ENCODE measurements at places on chromosomes 7 and 10. TPM values are rescaled to one million over a fixed set of nuclear protein-coding genes. Genes with fewer than 3 reads are reported as not detected.

Gene KIAA1217
- not detected for polyA plus RNA-seq

GRCh38 chr7:97126483-97127171 lies 9.1 kb downstream of the SDHAF3 start:
- no peak for DNase-seq

GRCh38 chr7:105926131-105926530 lies 36.9 kb upstream of the CDHR3 start:
- DNase-seq = no peak

DNA sequence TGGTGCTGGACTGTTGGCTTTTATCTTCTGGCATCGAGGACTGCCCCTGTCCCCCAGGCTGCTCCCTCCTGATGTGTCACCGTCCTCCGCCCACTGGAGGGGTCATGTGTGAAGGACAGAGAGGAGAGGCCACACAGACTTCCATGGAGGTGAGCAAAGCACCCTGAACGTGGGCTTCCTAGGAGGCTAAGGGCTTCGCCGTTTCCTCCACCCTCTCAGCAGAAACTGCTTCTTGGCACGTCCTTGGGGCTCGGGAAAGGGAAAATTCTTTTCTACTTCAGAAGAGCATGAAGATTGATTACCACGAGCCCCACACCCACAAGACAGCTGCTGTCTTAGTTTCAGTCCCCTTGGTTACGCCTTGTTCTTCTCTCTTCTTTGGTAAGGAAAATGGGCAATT lies 218.2 kb downstream of the CCDC3 start:
- no peak for DNase-seq

DNA sequence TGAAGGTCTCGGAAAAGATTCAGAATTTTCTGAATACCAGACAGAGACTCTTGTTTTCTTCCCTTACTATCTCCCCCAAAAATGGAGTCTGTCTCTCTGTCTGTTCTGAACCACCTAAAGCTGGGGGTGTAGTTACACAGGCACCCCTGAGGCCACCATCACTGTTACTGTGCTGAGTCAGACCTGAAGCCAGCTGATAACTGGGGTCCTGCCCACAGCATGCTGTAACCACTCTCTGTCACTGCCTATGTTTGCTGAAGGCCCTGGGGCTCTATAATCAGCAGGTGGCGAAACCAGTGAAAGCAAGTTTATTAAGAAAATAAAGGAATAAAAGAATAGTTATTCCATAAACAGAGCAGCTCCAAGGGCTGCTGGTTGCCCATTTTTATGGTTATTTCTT lies 575.2 kb upstream of the POT1 start:
- DNase-seq = no peak

All from naive thymus-derived CD8-positive, alpha-beta T cell (primary cell).